Activated naive CD4-positive, alpha-beta T cell treated with Interleukin-2 at 50 U/mL for 16 hours (primary cell): ENCODE measurements at places on chromosomes 11 and 22.
A peak's percentile ranks its signal among the peaks of the same experiment; 100 is the strongest.

DNA sequence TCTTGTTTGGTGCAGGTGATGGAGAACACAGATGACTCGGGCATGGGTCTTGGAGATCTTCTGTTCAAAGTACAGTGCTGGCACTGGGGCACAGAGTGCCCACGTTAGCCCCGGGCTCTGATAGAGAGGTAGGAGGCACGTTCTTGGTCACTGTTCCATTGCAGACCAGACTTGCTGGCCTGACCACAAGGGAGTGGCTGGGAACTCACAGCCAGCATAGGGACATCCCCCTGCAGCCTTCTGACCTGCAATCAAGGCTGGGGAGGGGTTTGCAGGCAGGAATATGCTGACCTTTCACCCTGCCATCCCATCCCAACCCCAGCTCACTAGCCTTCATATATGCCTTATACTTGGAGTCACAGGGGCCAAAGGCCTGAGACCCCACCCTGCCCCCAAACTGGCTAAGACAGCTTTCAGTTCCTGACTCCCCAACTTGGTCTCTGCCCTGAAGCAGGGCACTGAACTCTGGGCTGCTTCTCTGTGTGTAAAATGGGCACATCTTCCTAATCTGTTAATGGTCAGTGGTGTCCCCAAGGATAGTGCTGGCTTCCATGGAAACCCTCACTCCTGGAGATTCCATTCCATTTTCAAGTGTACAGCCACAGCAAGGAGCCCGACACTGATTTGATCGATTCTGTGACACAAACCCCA, 4.6 kb downstream of the MRPL49 start:
- DNase-seq: no peak

- DNase-seq: no peak
These were observed 187.4 kb downstream of the MYO18B start for GRCh38 chr22:25929321-25929878.

- DNase-seq: no peak
These were observed 37.6 kb upstream of the THY1 start for GRCh38 chr11:119460582-119460981.

DNA sequence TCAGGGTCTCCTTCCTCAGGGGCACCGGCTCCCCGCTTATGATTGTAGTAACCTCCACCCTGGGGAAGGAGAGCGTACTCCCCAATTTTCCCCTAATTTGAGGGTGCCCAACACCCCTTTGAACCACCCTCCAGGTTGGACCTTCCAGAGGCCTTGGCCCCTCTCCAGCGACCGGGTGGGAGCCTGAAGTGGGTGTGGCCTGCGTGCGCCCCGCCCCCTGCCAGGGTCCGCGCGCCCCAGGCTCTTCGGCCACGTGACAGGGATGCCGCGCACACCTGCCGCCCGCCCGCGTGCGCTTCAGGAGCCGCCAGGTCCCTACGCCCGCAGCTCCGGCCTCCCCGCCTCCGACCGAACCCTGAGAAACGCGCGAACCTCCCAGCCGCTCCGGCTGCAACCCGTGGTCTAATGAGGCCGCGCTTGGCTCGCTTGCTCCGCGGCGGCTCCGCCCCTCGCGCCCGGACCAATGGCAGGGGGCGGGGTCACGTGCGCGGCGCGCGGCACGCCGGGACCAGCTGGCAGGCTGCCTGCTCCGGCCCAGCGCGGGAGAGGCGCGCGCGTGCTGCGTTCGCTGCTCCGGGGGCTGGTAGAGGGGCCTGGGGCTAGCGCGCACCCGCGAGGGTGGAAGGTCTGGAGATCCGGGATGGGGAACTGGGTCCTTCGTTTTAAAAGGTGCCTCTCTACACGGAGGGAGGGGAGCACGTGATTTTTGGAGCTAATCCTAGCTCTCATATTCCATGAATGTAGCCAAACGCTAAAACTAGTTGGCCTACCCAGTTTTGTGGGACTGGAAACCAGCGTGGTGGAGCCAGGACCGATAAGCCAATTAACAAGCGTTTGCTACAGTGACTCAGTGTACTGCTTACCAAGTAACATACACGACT, at the start of gene FOXRED2:
Gene FOXRED2 (minus strand): TSS at position 404 of the 881 bp plus-strand sequence. CDS start 618 bp downstream, outside the sequence.
- DNase-seq: peak; percentile 89

GRCh38 chr11:8081591-8082250, 710 bp downstream of the TUB start:
- DNase-seq: no peak
